ENCODE measurements at places on chromosomes 12 and 14.

- DNase-seq: no peak
Measured at GRCh38 chr12:132824053-132824452, 4.6 kb downstream of the GOLGA3 start.

DNA sequence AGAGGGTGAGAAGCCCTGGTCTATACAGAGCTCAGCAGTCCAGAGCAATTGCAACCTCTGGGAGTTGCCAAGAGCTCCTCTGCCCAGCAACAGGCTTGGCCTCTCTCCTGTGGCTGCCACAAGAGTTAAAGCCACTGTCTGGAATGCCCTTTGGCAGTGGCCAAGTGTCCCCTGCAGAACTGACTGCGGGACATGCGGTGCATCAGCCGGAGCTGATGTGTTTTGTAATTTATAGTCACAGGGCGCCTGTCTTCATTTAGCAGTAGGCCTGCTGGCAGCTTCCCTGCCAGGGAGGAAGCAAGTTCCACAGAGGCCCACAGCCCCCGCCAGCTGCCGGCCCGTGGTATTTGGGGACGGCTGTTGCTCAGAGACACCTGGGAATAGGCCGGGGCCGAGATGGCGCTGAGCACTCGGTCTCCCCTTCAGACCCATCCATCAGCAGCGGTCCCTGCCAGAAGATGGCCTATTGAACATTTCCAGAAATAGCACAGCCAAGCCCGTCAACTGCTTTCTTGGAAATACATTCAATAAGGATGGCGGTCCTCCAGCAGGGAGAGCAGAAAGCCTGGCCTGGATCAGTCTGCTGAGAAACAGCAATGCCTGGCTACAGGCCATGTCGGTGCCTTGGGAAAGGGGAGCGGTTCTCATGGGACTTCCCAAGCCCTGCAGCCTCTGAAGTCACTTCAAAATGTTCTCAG is 217.4 kb downstream of the CRADD start:
- no peak for DNase-seq

- no peak for DNase-seq
Measured at GRCh38 chr12:49933796-49934195, 16.7 kb upstream of the AQP2 start.

- DNase-seq: no peak
Measured at GRCh38 chr14:105447651-105448640, 26.7 kb upstream of the CRIP2 start.

GRCh38 chr12:32896432-32897280 is at the start of gene PKP2:
Gene PKP2, minus strand, starts transcription at chr12:32896777. Its CDS starts 46 bp downstream, at chr12:32896731.
- peak; percentile 60 for DNase-seq

DNA sequence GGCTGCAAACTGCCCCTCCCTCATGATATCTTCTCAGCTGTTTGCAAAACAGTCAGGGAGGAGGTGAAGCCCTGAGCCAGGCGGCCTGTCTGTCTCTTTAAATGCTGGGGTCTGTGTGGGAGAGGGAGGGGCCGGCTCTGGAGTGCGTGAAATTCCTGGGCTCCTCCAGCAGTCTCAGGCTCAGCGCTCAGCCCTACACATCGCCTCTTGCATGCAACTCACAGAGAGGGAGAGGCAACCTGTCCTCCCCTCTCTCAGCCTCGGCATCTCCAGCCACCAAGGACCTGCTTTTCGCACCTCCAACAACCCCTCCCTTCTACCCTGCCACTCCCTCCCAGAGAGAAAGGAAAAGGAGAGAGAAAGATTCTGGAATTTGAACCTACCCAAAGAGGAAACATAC is at the start of gene NRXN3:
Gene NRXN3, plus strand, starts transcription at position 171 of the 400 bp plus-strand sequence. CDS start 72,721 bp downstream, outside the sequence.
- DNase-seq: no peak

DNA sequence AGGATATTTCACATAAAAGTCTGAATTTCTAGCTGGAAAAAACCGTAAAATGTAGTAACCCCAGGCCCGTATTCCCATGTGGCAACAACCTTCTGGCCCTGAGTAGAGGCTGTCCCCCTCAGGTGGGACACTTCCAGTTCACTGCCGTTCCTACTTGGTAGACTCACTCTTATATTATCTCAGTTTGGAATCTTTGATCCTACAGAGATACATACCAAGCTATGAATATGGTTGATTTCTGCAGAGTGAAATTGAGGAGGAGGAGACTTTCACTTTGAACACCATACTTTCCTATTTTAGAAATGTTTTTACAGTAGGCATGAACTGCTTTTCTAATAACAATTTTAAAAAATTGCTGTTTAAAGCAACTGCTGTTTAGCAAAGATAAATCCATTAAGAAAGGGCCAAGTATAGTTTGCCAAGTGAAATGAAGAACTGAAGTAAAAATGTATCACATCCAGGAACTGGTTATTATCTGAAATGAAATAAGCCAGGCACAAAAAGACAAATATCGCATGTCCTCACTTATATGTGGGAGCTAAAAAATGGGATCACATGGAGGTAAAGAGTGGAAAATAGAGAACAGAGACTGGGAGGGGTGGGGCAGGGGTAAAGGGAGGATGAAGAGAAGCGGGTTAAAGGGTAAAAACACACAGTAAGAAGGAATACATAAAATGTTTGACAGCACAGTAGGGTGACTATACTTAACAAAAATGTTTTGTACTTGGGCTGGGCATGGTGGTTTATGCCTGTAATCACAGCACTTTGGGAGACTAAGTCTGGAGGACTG is 92.8 kb upstream of the METAP2 start:
- DNase-seq: no peak

DNA sequence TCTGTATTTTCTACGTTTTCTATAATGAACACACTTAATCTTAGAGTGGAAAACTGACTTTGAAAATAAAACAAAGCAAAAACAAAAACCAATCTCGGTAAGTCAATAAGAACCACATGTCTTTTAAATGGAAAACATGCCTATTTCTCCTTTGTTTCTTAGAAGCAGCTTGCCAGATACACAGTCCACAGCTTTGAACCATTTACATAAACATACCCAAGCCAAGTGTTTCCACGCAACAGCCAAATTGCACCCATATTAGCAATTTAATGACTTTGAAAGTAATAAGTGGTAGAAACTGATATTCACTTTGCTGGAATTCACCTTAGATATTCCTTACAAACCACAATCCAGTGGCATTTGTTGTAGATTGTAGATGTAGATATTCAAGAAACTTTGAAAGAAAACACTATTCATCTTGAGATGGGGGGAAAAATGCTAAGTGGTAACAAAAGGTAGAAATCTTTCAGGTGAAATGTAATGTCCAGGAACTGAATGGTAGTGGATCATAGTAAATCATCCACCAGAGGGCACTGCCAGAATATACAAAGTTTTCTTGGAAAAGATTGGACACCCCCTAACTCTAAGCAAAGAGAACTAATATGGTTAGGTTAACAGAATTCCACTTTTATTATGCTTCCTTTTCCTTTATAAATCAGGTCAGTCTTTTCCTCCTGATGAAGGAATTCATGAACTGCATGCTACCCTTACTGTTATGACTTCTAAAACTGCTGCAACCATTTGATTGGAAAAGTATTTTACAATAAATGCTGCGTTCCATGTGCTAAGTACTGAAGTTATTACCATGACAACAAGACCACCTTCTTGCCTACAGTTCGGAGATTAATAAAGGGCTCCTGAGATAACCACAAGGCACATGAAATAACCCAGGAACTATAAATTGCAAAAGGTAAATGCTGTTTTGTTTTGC is 69.8 kb downstream of the RERG start:
- no peak for DNase-seq

- no peak for DNase-seq
Measured at GRCh38 chr12:1584326-1584725, 10.1 kb downstream of the FBXL14 start.

DNA sequence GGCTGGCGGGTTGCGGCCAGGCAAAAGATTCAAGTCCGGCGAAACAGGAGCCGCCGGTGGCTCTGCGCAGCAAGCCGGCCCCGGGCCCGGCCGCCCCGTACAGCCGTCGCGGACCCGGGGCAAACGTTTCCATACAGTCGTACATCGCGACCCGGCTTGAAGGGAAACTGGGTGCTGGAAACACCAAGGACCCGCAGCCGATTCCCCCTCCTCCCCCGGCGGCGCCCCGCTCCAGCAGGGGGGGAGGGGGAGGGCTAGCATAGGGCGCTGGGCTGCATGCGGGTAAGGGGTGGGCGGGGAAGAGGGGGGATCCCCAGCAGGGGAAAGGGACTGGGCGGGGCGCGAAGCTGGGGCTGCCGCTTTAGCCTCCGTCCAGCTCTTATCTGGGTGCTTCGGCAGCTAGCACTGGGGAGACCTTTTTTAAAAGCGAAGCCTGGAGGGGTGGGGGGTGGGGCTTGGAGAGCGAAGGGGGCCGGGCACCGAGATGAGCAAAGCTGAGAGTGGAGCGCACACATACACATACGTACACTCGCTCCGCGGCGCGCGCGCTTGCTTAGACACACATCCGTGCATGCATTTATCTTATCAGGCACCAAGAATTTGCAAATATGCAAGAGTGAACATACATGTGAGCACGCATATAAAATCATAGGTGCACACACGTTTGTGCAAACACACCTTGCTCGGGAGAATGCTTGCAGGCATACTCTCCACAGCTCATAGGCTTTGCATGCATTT is 11.9 kb downstream of the RARG start:
- peak; percentile 62 for DNase-seq

Measured in mesothelial cell of epicardium (in vitro differentiated cells).